Activated T-cell treated with anti-CD3 and anti-CD28 coated beads, Interleukin-2, amount 50 U/mL, for 48 hours (primary cell): ENCODE measurements at places on chromosomes 6 and 20.
A peak's percentile ranks its signal among the peaks of the same experiment; 100 is the strongest.

GRCh38 chr6:146857980-146858347 lies 259.2 kb downstream of the ADGB start:
- DNase-seq, result no peak

GRCh38 chr6:108242259-108242658 lies 18.6 kb downstream of the SNX3 start:
- no peak for DNase-seq

DNA sequence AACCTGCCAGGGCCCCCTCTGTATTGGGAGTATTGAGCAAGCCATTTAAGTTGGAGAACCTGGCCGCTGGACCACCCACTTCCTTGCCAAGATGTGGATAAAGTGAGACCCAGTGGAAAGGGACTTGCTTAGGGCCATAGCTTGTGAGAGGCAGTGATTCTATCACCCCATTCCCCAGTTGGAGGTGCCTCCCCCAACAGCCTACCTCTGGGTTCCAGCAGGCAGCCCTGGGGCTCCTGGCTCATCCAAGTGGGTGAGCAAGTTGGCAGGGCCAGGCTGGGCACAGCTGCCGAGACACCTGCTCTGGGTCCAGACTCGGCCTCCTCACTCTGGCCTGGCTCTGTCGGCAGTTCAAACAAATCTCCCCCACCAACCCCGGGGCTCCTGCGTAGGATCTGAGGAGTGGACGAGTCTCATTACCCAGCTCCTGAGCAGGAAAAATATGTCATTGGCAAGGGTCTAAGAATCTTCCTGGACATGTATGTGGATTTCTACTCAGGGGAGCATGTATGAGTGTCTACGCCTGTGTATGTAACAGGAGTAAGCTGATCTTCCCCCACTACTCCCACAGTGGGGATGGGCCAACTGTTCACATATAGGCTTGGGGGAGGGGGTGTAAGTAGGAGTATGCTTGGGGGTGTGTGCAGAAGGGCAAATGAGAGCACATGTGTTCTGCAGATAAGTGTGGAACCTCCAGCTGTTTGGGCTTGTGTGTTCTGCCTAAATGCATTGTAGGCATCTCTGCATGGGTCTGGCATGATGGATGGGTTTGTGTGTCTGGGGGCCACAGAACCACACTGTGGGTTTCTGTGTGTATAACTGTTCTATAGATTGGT lies 1.9 kb downstream of the ID1 start:
- no peak for DNase-seq

DNA sequence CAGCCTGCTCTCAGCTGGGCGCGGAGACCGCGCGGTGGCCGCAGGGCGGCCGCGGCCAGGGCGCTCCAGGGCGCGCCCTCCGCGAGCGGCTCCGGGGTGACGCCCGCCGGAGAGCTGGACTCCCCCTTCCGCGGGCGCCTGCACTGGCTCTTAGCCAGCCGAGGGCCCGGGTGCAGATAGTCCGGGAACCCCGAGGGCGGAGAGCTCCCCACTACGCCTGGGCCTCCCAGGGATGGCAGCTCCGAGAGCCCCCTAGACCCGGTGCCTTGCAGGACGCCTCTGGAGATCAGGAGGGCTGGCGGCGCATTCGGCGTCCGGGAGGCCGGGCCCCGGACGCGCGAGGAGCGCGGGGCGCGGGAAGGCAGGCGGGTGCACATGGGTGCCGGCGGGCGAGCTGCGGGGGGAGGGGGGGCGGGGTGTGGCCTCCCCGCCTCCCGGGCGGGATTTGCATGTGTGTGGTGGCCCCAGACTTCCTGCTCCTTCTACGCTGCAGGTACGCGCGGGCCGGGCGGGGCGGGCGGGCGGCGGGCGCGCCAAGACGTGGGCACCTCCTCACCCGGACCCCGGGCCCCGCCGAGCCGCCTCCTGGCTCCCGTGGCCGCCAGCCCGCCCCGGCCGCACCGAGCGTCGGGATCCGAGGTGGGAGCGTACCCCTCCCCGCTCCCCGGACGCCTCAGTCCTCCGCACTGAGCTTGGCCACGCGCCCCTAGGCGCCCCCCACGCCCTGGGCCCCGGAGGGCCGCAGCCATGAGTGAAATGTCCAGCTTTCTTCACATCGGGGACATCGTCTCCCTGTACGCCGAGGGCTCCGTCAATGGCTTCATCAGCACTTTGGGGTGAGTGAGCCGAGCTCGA lies at the start of gene ITPR3:
TSS of gene ITPR3 (plus strand) at position 467 of the 855 bp plus-strand sequence. CDS start at position 748, 281 bp downstream.
- DNase-seq, result peak; percentile 81

DNA sequence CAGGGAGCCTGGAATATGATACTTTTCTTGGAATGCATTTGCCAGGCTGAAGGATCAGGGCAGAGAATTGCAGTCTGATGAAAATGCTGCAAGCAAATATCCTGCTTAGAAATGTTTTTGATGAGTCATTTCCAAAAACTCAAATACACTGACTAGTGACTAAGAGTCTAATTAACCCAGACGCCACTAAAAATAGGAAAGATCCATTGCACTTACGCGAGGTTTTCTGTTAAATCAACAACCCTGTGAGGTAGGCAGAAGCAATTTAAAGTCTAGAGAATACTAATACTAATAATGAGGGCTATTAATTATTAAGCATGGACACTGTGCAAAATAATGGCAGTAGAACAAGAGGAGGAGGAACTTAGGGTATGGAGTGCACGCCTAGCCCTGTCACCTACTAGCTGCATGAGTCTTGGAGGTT lies 130.1 kb upstream of the DOK5 start:
- no peak for DNase-seq

DNA sequence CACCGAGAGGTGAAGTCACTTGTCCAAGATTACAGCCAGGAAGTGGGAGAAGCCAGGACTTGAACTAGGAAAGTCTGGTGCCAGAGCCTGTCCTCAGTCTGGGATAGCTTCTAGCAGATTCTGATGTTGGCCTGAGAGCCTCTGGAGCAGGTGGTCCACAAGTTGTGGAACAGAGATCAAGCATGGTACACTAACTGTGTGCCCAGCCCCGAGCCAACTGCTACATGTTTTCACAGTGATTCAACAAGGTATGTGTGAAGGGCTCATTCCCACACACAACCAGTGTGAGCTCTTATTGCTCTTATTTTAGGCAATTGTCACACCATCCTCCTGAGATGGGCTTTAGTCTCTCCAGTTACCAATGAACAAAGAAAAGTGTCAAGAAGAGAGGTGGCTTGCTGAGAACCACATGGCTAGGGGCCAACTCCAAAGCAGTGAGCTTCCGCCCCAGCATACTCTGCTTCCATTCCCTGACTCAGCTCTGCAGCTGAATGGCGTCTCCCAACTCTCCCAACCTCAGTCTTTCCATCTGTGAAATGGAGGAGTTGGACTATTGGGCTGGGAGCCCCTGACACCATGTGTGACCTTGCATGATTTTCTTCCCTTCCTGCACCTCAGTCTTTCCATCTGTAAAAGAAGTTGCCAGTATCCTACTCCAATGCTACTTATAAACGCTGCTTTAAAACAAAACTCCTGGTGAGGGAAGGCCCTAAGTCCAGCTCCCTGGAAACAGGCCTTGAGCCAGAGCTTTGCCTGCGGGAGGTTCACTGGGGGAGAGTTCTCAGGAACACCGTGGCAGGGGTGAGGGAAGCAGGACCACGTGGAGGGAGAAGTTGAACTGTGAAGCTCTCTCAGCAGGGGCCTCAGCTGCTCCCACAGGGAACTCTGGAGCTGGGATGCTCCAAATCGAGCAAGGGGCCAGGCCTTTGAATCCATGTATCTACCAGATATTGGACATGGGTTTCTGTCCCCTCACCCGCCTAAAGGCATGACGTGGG lies 40.9 kb downstream of the CDH22 start:
- no peak for DNase-seq

- DNase-seq, result no peak
Observed at GRCh38 chr6:169326067-169326799, 72.6 kb upstream of the THBS2 start.
